Stimulated activated CD4-positive, alpha-beta T cell treated with anti-CD3 and anti-CD28 coated beads, TNF-alpha, amount 100 ng/mL, for 24 hours (primary cell): ENCODE measurements at places on chromosomes 7 and 10.
A peak's percentile ranks its signal among the peaks of the same experiment; 100 is the strongest.

- DNase-seq: no peak
Observed at GRCh38 chr10:31187182-31187581, 131.8 kb upstream of the ZEB1 start.

DNA sequence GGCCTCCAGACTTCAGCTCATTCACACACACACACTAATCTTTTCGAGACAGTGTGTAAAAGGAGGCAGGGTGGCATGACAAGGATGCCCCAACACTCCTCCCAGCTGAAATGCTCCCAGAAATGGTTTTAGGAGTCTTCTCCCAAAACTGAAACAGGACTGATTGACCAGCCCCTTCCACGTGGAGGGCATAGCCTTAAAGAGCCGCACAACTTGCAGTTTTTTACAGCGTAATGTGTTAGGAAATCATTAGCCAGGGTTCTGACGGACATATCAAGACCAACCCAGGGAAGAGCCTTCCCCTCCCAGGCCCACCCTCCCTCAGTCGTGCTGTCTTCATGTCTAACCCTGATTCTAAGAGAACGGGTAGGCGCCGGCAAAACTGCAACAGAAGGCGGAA, 224.6 kb downstream of the TNS3 start:
- DNase-seq: no peak

- DNase-seq: no peak
Observed at GRCh38 chr7:38034062-38034908, 113.8 kb downstream of the EPDR1 start.

- DNase-seq: no peak
Observed at GRCh38 chr7:113431406-113431805, 313.1 kb upstream of the SMIM30 start.

GRCh38 chr10:60777696-60778213, 523 bp upstream of the CDK1 start:
- no peak for DNase-seq

DNA sequence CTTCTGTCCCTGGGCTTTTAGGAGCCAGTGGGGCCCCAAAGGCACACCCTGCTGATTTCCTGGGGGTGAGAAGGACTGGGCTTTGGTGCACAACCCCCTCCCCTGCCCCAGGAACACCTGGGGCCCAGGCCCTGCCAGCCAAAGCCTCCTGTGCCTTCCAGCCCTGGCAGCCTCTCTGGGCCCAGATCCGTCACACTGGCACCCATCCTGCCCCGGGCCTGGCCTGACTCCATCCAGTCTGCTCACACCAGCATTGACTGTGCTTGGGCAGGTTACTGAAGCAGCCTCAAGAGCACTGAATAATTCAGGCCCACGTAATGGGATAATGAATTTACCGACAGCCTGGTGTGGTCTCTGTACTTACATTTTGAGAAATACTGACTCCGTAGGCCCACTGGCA, 12.0 kb upstream of the COMTD1 start:
- no peak for DNase-seq

DNA sequence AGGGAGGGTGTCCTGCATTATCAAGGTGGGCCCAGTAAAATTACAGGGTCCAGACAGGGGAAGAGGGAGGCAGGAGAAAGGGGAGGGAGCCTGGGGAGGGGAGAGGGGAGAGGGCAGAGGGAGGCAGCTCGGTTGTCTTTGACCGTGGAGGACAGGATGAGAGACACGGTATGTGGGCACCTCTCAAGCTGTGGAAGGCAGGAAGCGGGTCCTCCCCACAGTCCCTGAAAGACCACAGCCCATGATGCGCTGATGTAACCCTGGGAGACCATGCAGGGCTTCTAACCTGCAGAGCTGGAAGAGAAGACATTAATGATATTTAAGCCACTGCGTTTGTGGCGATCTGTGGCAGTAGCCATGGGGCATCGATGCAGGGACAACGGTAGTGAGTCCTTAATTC, 27.2 kb upstream of the MNX1 start:
- no peak for DNase-seq

- DNase-seq: no peak
Observed at GRCh38 chr7:84251277-84251781, 56.7 kb upstream of the SEMA3A start.

DNA sequence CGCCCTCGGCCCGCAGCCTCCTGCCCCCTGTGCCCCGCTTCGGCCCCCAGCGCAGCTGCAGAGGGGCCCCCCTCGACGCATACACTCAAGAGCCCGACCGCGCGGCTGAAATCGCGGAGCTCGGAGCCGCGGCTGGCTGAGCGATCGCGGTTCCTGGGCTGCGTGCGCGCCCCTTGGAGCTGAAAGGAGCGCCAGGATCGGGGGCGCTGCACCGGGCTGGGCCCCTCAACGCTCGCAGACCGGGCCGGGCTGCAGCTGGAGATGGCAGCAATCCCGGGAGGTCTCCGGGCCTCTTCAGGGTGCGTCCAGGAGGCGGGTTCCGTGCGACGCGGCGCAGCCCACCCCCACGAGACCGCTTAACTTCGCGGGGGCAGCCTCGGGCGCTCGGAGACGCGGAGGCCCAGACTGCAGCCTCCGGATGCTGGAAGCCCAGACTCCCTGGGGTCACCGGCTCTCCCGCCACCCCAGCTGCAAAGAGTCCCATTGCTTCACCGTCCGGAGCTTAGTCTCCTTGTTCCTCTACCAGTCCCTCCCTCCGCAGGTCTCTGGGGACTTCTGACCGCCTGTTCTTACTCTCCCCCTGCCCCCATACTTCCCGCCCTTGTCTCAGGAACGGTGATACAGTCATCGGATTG, 73.0 kb upstream of the LRRC4 start:
- DNase-seq: no peak

GRCh38 chr10:25696013-25696708, 237.9 kb upstream of the MYO3A start:
- DNase-seq: no peak

DNA sequence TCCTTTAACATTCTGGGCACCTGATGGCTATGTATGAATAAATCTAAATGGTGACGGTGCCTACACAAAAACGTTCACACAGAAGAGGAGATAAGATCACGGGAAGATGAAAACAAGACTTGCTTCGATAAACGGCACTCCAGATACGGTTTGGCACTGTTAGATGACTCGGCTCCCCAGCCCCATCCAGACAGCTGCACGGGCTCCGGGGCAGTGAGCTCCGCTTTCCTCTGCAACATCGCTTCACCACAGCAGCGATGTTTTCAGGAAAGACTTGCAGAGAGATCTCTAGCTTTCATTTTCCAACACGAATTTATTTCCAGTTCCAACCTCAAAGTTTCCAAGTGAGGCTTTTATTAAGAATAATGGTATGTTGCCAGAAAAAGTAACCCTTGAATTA, 132.1 kb downstream of the KLF6 start:
- DNase-seq: peak; percentile 47
